ENCODE measurements at places on chromosomes 11 and 22.

GRCh38 chr11:89275966-89276365, 98.3 kb downstream of the TYR start:
- DNase-seq, result no peak

DNA sequence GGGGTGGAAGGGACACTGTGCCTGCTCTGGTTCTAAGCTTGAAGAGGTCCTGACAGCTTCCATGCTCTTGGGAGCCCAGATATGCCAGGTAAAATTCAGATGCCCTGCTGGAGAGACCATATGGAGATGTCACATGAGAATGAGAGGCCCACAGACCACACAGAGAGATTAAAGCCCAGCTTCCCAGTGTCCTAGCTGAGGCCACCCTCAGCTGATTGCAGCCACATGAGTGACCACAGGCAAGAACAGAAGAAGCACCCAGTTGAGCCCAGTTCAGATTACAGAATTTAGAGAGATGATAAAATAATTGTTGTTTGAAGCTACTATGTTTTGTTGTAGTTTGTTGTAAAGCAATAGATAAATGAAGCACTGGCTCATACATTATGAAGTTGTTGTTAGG, 14.4 kb upstream of the PVALB start:
- no peak for DNase-seq

DNA sequence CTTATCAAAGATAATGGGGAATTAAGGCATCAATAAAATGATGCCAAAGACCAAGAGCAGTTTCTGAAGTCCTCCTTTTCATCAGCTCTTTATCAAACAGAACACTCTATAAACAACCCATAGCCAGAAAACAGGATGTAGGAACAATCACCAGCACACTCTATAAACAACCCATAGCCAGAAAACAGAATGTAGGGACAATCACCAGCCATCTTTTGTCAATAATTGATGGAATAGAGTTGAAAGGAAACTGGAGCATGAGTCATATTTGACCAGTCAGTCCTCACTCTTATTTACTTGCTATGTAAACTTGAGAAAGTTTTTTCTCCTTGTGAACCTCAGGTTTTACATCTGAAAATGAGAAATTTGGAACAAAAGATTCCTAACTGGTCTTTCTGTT, 10.0 kb downstream of the MS4A2 start:
- no peak for DNase-seq

DNA sequence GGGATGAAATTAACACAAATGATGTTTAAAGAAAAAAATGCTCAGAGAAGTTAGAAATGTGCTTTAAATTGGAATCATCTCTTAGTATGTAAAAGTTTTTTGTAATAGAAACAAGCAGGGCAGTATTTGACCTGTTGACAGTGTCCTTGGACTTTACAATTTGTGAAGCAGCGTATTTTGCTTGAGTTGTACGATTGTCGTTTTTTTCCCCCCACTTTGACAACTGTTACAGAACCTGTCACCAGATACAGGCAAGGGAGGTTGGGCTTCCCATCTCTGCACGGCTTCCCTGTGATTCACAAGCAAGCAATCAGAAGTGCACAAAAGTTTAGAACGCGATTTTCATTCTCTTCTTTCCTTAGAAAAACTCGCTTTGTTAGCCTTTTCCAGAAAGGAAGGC, 8.9 kb downstream of the PPARA start:
- DNase-seq, result no peak

GRCh38 chr11:2300290-2300935, 1.3 kb downstream of the C11orf21 start:
- DNase-seq, result no peak

GRCh38 chr11:6307876-6308275, 12.4 kb downstream of the CAVIN3 start:
- DNase-seq, result no peak

DNA sequence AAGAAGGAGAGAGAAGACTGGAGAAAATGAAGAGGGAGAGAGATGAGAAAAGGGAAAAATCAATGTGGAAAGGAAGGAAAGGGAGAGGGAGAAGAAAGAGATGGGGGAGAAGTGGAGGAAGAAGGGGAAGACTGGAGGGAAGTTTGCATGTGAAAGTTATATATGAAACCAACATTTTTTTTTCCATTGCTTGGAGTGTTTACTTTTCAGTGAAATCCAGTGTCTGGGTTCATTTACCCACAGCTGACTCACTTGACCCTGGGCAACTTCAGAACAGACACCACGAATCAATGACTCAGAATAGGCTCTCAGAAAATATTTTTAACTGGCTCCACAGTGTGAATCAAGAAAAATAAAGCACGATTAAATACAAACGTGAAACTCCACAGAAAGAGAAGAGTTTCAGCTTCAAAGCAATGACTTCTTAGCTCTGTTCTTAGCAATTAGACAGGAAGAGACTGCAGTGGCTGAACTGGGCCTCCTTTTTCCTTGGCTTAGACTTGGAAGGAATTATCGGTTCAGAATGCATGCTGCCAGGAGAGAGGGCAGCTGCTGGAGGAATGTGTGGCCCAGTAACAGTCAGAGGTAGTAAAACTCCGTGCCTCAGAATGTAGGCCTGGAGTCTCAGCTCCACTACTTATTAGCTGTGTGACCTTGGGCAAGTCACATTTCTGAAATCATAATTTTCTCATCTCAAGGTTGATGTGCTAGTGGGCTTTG, 237.5 kb downstream of the MIAT start:
- peak; percentile 94 for DNase-seq

- no peak for DNase-seq
These were observed 12.3 kb downstream of the MLC1 start for GRCh38 chr22:50072714-50073538.

GRCh38 chr22:31556627-31557203, 60.4 kb downstream of the SFI1 start:
- peak; percentile 78 for DNase-seq

GRCh38 chr11:17328871-17329494, 22.6 kb upstream of the NCR3LG1 start:
- no peak for DNase-seq

DNA sequence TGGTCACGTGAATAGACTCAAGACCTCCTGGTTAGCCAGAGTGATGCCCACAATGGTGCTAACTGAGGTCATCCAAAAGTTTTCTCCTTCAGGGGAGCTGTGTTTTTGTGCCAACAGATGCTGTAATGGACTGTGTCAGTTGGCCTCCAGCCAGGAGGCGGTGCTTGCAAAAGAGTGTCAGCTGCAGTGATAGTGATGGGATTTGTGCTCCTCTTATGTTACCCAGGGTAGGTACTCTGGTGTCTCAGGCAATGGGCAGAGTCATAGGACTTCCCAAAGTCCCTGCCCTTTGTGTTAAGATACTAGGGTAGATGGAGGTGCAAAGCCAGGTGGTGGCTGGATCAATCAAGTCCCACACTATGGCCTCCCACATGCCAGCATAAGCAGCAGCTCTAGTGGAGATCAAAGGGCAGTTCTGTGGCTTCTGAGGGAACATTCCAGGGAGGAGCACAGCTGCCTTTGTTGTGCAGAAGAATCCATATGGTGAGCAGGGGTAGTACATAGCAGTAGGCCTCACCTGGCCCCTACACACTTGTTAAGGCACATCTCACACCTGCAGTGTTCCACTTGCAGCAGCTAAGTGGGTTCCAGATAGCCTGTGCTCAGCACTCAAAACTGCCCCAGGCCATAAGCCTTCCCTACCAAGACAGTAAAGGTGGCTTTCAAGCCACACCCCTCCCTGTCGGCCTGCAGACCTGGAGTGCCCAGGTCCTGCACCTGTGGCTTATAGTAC, 9.4 kb upstream of the FANCF start:
- DNase-seq, result no peak

- peak; percentile 39 for DNase-seq
These were observed 37.2 kb downstream of the LIMK2 start for GRCh38 chr22:31248965-31249958.

GRCh38 chr11:115496892-115497291, 7.3 kb downstream of the CADM1 start:
- no peak for DNase-seq

DNA sequence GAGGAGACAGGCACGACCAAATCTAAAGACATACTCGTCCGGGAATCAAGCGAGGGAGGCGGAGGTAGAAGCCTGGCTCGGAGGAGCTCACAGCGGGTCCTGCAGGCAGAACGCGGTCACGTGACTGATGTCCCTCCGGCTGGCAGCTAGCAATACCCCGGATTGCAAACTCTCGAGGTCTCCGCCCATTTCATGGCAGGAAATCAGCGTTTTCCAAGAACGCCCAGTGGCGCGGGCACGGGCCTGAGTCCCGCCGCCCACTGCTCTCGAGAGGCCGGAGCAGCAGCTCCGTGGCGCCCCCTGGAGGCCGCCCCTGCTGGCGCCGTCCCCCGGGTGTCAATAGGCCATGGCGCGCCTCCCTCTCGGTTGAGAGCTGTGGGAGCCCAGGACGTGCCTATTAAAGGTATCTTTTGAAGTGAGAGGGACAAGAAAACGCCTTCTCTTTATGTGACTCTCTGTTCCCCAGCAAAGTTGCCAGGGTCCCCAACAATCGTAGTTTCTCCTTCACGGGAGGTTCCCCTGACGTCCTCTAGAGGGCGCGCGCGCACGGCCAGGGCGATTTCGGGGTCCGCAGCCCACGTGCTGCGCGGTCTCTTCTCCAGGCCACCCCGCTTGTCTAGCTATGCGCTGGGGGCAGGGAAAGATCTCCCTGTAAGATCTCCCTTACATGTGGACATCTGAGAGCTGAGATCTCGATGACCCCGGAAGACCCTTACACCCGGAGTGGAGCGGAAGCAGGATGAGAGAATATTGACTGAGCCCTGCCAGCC, 37.3 kb upstream of the RBFOX2 start:
- peak; percentile 98 for DNase-seq

- DNase-seq, result no peak
These were observed 240.8 kb downstream of the BRD1 start for GRCh38 chr22:49586873-49587272.

DNA sequence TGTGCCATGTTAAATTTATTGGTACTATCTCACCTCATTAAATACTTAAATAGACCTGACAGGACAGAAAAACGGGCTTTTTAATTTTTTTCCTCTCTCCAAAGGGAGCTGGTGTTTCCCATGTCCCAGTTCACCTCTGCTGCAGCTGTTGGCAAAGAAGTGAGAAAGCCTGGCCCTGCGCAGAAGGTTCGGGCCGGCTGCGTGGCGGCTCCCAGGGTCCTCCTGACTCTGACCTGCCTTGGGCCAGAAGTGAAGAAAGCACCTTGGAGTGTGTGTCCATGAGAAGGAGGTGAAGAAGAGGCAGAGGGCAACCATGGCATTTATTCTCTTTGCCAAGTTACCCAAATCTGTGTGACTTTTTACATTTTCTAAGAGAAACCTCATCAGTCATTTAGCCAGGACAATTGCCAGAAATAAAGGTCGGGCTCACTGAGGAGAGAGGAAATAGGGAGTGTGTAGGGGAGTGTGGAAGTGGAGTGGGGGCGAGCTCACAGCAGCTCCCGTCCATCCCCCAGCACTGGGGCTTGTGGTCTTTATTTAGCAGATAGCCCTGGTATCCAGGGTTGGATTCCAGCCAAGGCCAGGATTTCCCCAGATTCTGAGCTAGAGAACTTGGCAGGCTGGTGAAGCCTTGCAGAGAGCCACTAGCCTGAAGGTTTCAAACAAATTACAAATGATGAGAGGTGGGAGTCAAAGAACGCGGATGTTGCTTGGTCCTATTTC, 102.4 kb upstream of the CADM1 start:
- peak; percentile 75 for DNase-seq

DNA sequence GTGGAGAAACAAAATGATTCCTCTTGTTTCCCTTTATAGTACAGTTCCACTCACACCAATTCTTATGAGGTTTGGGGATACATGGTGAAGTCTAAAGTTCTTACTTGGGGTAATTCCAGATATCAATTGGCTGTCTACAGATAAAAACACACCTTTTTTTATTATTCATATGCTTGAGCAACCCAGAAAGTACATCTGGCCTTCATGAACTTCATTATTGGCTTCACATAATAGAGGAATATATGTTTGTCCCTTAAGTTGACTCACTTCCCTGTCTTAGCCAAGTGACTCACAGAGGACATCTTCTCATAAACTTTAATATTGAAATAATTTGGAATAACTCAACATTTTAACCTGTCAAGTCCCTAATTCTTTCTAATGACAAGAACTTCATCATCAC, 36.3 kb upstream of the SOX6 start:
- no peak for DNase-seq

GRCh38 chr11:30381879-30382278, 59.0 kb downstream of the ARL14EP start:
- DNase-seq, result no peak

DNA sequence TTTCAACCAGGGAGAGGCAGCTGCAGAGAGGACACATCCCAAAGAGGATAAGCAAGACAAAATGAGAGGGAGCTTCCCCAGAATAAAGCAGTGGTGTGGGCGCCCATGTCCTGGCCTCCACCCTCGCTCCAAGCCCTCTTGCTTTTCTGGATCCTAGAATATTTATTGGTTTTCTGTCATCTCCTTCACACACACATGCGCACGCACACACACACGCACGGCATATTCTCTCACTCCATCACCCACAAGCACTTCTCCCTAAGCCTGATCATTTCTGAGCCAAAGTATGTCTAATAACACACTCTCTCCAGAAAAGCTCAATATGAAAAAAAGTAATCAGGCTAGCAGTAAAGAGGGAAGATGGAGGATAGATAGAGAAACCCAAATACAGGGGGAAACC, 7.6 kb downstream of the IGSF9B start:
- no peak for DNase-seq

DNA sequence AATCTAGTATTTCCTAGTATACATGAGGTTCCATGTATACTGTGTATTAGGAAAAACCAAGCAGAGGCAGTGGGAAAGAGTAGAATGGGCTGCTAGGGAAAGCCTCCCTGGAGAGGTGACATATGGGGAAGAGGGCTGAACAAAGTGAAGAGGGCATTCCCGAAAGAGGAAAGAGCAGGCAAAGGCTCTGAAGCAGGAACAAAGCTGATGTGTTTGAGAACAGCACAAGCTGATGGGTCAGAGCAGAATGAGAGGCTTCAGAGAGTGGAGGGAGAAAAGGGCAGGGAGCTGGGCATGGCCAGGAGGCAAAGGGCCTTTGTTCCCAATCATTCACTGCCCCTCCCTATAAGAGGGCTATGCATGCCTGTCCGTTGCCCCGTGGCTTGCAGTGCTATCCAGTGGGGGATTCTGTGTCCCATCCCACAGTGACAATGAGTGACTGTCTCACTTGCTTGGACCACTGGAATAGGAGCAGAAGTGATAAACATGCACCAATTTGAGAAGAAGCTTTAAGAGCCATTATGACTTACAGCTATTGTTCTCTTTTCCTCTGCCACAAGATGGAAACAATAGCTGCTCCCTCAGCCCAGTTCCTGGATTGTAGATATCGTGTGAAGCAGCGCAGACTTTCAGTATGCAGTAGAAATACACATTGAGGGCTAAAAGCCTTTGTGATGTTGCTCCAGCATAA, 39.6 kb downstream of the GALNT18 start:
- no peak for DNase-seq

DNA sequence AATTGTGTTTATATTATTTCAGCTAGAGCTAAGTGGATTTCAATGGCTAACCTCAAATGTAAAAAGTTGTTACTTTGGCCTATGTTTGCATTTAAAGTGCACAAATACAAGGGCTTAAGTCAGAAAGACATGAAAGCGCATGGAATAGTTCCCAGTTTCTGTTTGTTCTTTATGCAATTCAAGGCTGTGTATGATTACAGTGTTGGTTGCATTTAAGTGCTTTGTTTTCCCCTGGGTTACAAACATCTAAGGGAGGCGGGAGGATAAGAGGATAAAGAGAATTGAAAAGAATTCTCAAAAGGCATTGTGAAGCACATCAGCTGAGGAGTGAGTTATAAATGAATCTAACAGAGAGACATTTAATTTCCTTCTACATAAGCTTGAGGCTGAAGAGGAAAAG, 453.4 kb downstream of the NTM start:
- DNase-seq, result peak; percentile 70

GRCh38 chr11:69000831-69001242, 12.2 kb downstream of the MRGPRF start:
- DNase-seq, result peak; percentile 94

GRCh38 chr11:6397156-6397555, 6.9 kb downstream of the SMPD1 start:
- DNase-seq, result no peak

Data from adipocyte (in vitro differentiated cells).